K562 (cell line): ENCODE measurements at places on chromosomes 13 and 19.
A peak's percentile ranks its signal among the peaks of the same experiment; 100 is the strongest.

DNA sequence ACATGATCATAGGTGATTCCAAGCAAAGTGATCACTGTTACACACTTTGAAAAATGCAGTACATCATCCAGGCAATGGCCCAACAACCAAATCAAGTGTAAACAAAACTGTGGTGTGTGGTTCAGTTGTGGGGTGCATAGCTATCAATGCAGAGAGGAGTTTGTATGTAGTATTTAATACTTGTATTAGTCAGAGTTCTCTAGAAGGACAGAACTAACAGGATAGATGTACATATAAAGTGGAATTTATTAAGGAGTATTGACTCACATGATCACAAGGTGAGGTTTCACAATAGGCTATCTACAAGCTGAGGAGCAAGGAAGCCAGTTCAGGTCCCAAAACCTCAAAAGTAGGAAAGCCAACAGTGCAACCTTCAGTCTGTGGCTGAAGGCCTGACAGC, 249.3 kb upstream of the HTR2A start:
- no peak for DNase-seq

DNA sequence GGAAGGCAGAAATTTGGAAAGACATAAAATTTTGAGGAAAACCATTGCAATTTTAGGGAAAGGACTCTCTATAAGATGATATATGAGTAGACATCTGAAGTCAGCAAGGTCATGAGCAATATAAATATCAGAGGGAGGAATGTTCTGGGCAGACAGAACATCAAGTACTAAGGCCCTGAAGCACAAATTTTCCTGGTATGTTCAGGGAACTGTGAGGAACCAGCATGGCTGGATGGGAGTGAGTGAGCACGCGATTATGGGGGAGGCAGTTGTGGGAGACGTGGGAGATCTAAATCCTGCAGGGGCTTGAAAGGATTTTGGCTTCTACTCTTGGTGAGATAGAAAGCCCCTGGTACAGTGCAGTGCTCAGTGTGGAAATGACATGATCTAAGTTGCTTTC, 112.0 kb downstream of the TBC1D4 start:
- no peak for DNase-seq

DNA sequence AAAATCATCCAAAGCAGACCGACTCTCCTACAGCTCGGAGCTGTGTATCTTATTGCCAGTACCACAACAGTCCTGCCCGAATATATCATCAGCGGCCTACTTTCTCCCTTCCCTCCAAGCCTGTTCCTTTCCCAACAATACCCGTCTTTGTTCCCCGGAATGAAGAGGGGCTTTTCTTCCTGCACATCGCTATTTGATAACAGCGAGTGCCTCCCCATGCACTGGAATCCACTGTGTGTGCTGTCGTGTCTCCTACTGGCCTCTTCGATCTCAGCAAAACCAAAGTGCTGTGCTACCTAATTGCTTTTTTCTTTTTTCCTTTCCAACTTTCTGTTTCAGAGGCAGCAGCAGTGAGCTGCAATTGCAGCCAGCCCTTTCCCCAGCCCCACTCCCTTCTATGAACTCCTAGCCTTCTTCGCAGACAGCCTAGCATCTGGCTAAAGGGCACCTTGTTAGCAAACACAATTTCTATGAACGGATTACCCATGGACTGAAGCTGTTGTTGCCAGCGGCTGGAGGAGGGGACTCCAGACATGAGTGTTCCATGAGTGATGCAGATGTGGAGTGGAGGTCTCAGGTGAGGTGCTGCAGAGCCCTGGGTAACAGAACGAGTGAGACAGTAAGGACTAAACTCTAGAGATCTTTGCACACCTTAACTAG, 43.4 kb downstream of the EFNB2 start:
- no peak for DNase-seq

GRCh38 chr19:6521718-6522646, 8.8 kb upstream of the TNFSF9 start:
- peak; percentile 63 for DNase-seq

DNA sequence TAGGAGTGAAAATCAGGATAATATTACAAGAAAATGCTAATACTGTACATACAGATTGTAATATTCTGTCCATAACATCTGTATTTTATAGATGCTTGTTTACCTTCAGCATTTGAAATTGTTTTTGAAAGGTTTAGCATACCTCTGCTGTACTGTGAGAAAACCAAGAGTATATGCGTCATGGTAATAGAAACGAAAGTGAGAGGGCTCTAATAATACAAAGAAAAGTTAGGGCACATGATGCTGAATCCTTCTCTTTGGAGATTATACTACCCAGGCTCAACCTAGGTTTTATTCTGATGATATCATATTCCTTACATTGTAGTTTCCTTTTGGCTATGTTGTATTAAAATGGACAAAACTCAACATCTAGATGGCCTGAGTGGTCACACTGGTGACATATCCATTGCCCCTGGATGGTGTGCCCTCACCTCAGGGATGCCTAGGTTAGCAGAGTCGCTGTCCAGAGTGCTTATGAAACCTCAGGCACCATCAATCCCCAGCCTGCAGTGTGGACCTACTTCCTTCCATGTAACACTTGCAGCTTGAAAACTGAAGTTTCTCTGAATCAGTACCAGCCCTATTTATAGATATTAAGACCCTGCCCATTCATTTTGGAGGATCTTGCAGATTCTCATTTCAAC, 253.7 kb downstream of the KCTD12 start:
- no peak for DNase-seq

DNA sequence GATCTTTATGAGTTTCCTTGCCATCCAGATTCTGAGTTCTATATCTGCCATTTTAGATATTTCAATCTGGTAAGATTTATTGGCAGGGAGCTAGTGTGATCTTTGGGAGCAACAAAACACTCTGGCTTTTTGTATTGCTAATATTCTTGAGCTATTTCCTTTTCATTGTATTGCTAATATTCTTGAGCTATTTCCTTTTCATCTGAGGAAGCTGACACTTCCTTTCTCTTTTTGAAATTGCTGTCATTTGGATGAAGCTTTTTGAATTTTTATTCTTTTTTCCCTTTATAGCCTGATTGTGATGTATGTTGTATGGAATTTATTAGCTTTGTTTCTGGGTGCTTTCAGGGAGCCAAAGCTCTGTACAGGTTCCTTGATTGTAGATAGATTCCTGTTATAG, 873.5 kb upstream of the ATXN8OS start:
- no peak for DNase-seq

DNA sequence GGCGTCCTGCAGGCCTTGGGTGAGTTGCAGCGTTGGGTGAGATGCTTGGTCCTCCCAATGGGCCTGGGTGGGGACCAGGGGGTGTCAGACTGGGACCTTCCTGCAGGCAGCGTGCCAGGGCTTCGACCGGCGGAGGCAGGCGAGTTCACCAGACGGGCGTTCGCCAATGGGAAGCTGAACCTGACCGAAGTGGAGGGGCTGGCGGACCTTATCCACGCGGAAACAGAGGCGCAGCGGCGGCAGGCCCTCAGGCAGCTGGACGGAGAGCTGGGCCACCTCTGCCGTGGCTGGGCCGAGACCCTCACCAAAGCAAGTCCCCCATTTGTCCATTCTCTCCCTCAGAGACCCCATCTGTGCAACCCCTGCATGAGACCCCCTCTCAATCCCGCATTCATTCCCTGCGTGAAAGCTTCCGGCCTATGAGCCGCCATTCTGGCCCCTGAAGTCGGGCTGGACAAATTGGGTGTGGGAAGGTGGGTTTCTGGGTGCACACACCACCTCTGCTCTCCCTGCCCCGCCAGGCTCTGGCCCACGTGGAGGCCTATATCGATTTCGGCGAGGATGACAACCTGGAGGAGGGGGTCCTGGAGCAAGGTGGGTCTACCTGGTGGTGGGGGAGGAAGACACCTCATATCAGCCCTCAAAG, 1.2 kb downstream of the GTPBP3 start:
- DNase-seq, result peak; percentile 30

DNA sequence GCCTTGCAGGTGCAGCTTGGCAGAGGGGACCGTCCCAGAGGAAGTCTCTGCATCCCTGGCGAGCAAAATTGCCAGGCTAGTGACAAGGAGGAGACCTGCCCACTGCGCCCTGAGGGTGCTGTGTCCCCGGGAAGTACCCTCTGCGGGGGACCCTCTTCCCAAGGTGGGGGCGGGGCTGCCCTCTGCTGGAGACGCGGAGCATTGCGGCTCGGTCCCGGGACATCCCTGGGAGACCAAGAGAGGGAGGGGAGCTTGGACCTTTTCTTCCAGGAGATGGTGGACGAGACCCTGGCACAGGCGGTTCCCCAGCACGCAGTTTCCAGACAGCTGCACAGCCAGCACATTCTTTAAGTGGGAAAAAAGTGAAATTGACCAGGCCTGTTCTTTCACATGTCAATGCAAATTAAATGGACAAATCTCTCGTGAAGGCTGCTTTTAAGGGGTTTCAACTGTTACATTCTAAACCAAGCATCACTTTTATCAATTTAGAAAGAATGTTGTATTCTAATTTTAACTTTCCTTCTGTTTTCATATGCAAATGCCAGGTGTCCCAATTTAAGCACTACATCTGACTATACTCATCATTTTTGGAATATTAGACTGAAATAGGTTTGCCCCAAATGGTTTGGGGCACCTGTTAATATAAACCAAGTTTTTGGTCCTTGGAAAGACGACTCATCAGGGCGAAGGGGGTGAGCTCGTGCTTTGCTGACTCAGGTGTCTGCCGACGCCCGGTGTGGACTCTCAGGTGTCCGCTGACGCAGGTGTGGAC, 60.7 kb downstream of the MCF2L start:
- DNase-seq, result peak; percentile 61

GRCh38 chr19:37973666-37974065, 66.7 kb downstream of the SIPA1L3 start:
- DNase-seq, result no peak
